ENCODE measurements at places on chromosomes 1 and 21.
A peak's percentile ranks its signal among the peaks of the same experiment; 100 is the strongest.

DNA sequence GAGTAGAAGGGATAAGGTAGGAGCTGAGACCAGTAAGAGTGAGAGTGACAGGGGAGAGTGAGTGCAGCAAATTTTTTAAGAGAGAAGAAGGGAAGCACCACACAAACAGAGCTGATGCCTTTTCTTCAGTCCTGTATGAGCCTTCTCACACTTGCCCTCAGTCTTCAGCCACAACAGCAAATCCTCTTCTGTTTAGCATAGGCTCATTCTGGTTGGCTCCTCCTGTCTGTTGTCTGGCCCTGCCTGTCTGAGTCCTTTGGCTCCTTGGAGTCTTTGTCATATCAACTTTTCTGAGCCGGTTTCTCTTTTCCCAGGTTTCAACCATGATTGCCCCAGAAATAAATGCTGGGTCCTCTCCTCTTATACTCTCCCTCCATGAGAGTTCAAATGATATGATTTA is 12.7 kb upstream of the CASQ1 start:
- no peak for DNase-seq

DNA sequence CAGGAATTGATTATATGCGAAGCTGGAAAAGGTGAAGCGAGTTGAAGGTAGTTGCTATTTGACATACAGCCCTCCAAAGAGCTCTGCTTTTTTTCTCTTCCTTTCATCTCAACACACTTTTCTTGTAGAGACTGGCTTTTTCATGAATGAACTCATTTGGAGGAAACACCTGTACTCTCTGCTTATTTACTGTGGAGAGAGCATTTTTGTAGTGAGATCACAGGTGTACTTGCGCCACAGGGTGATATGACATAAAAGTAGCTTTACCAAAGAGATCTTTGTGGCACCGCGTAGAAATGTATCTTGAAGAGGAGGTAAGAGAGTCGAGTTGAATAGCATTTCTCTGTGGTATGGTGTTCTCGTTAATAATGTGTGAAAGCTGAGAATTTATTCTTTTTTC is 187.6 kb downstream of the VPS13D start:
- DNase-seq: no peak

DNA sequence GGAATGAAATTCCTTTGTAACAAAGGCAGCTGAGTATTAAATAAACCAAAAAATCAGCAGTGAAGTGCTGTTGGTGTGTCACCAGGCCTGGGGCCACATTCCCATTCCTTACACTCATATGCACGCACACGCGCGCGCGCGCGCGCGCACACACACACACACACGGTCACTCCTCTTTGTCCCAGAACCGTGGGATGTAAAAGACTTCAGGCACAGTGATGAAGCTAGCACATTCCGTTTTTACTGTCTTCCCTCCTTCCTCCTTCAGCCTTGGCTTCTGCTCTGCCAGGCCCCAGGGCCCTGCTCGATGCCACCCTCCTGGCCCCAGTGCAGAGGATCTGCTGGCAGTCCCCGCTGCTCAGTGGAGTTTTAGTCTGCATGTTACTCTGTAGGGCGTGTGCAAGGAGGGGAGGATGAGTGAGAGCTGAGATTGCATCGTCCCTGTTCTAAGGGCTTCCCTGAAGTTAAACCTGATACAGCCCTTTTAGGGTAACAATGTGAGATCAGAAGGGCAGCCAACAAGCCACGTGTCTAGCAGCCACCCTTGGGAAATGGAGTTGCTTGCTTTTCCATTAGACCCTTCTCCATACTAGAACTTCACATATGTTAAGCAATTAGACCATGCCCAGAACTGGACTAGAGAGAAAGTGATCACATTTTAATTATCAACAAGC is 71.7 kb upstream of the WDR26 start:
- no peak for DNase-seq

DNA sequence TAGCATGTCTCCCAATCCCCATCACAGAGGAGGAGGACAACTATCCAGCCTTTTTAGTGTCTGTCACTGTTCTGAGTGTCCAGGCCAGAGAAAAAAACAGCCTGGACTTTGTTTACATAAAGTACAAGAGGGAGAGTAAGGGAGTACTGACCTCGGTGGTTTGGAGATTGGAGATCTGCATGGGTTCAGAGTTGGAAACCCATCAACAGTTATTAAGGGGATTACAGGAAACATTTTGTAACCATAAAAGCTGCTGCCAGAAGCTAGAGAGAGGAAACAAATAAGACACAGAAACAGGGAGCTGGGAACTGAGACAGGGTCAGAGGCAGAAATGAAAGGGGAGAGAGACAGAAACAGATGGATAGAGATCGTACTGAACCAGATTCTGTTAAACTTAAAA is 131.5 kb upstream of the CTTNBP2NL start:
- no peak for DNase-seq

GRCh38 chr21:44304877-44305293 is 5.0 kb downstream of the PFKL start:
- peak; percentile 50 for DNase-seq

GRCh38 chr1:69221524-69221923 is 346.2 kb upstream of the LRRC7 start:
- no peak for DNase-seq

GRCh38 chr1:202959276-202959620 is 1.1 kb upstream of the ADIPOR1 start:
- DNase-seq: no peak

DNA sequence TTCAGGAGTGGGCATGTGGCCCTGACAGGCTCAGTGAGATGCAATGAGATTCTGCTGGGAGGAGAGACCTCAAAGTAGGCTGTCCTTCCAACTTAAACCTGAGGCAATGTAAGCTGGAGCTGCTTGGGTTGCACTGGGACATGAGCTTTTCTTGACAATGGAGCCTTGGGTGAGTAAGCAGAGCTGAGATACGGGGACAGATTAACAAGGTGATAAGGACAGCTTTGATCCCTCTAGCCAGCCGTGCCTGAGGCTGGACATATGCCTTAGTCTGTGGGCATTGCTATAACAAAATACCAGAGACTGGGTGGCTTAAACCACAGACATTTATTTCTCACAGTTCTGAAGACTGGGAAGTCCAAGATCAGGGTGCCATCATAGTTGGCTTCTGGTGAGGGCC is 18.3 kb upstream of the NGF start:
- no peak for DNase-seq

DNA sequence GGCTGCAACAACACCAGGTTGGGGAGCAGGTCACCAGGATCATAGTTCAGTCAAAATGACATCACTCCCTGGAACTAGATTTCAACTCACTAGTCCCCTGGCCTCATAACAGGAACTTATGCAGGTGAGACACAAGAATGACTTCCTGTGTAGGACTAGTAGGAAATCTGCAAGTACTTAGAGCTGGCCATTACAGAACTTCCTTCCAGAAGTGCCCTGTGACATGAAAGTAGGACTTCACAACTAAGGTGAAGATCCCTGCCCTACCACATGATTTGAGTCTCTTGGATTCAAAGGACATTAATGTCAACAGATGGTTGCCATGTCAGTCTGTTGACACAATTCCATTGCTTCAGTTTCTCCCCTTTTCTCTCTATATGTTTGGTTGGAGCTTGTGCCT is 223.1 kb downstream of the RPS6KC1 start:
- no peak for DNase-seq

DNA sequence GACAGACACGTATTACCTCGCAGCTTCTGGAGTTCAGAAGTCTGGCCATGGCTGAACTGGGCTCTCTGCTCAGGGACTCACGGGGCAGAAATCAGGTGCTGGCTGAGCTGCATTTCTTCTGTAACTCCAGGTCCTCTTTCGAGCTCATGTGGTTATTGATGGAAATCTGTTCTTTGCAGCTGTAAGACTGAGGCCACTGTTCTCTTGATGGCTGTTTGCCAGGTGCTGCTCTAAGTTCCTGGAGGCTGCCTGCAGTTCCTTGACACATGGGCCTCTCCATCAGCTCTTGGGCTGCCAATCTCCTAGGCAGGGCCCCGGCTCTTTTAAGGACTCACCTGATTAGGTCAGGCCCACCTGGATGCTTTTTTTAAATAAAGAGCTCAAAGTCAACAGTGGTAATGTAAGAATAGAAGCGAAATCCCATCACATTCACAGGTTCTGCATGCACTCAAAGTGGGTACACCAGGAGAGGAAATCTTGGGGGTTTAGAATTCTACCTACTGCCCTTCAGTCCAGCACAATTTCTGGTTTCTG is 139.1 kb downstream of the KAZN start:
- DNase-seq: no peak

- no peak for DNase-seq
Measured at GRCh38 chr21:37032877-37033471, 26.5 kb downstream of the RIPPLY3 start.

DNA sequence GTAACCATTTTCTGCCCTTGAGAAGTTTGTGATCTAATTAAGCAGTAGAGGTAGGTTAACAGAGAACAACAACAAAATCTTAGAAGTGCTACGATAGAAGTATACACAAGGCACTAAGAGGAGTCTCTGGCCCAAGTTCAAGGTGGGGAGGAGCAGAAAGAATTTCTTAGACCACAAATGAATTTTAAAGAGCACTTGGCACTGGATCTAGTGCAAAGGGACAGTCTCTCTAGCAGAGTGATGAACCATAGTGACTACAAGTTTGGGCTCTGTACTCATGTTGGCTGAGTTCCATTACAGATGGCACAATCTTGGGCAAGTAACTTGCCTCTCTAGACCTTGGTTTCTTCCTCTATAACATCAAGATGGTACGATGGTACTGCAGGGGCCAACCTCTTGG is 33.3 kb upstream of the PIGC start:
- no peak for DNase-seq

- no peak for DNase-seq
Measured at GRCh38 chr1:189859385-189859977, 618.2 kb downstream of the BRINP3 start.

DNA sequence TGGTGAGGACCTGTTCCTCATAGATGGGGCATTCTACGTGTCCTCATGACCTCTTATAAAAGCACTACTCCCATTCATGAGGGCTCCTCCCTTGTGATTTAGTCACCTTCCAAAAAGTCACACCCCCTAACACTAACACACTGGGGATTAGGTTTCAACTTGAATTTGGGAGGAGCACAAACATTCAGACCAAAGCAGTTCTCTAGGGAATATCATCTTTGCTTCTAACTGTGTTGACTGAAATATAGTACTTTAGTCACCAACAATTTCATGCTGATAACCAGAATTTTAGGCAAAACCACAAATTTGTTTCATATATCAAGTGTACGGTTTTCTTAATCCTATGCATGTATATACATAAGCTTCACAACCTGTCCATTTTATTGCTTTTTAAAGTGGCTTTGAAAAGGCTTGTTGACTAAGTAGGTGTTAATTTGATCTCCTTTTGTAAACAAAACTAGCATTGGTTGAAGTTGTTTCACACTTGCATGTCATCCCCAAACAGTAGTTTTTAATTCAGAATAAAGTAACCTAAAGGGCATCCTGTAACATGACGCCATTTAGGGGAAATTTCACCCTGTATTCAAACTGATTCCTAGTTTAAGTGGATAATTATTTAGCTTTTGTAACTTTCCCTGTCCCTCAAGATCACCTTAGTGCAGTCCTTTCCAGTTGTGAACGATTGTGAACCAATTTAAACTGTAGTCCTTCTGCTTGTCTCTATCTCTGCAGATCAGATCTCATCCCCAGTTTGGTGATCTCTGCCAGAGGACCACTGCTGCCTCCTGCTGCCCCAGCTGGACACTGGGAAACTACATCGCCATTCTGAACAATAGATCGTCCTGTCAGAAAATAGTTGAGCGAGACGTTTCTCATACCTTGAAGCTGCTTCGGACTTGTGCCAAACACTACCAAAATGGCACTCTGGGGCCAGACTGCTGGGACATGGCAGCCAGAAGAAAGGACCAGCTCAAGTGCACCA is 141.1 kb downstream of the TLR5 start:
- no peak for DNase-seq

DNA sequence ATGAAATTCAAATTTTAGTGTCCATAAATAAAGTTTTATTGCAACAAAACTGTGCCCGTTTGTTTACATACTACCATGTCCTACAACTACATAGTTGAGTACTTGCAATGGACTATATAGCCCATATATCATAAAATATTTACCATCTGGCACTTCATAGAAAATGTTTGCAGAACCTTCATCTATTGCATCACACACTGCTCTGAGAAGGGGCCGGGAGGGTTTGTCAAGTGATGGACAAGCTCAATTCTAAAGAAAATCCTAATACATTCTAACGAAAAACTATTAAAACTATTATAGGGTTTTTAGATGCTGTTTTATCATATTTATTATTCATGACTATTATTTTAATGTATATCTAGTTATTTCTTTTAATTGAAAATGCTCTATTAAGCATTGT is 35.9 kb downstream of the RGSL1 start:
- DNase-seq: no peak

DNA sequence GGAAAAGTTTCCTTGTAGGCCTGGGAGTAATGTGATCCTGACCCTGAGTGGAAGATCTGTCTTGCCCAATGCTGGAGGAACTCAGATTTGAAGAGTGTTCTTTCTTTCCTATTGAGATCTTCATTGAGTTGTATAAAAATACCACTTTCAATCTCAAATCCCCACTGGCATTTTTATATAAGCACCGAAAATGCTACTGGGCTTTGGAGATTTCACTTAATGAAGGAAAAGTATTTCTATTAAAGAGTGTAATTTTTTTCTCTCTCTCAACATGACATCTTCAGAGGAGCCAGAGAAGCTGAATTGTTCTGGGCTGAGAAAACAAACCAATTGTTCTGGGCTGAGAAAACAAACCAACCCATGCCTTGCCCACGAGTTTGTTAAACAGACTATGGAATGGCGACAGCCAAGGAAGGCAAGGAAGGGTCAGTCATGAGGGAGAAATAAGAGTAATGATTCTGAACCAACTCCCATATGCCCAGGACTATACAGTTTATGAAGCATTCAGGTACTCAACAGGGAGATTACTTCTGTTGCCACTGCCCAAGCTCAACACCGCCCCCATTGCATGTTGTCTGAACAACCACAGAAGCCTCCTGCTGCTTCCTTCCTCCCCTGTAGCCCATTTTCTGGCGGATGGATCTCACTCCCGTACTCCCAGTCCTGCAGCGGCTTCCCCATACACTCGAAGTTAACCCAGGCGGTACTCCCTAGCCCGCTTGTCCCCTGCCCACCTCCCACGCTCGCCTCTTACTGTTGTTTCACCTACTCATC is 103.2 kb downstream of the BEND5 start:
- no peak for DNase-seq

DNA sequence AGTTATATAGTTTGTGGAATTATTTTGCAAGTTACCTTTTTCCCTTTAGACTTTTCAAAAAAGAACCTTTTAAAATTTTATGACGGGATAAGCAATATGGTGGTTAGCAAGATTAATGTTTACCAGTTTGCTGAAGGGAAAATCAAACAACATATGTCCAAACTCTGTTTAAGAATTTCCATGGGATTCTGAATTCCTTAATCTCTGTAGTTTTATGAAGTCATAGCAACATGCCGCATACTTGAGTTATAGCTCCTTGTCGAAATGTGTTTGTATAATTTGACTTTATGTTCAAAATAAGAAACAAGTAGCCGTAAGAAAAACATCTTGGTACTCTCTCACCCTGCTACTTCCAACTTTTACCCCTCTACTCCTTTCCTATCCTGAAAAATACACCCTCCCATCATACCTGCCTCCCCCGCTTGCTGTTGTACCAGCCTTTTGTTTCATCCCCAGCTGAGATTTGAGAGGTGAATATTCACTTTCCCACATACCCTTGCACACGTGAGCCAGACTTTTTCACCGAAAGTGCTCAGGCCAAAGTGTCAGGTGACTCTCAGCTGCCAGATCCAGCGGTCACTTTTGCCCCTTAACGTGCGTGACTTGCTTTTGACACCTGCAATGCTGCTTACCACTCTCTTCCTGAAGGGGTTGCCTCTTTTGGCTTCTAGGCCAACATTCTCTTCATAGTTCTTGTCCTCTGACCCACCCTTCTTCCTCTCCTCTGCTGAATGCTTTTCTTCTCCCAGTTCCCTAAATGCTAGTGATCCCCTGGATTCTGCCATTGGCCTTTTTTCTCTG is 83.5 kb upstream of the ZNF326 start:
- DNase-seq: no peak

GRCh38 chr1:23825076-23825761 is at the start of gene HMGCL:
Gene HMGCL, minus strand, starts transcription at chr1:23825429. Its CDS starts 14 bp downstream, at chr1:23825415.
- peak; percentile 78 for DNase-seq
